GM19239 (cell line): ENCODE measurements at places on chromosomes 12 and 14.

DNA sequence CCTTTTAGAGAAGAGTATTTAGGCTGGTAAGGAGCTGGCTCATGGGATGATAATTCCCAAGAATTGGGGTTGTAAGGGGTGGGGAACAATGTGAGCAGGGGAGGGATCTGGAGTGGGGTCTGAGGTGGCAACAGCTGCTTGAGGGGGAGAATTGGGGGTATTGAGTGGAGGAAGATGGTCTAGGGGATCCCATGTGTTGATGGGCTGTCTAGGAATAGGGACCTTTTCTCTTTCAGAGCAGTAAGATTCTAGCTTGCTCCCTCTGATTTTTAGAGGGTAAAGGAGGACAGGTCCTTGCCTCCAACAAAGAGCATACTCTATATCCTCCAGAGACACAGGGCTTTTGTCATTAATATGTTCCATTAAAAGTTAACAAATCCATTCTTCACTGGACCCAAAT lies 22.4 kb downstream of the CLEC2A start:
- DNase-seq: no peak

- DNase-seq: no peak
Observed at GRCh38 chr14:76919431-76920330, 93.5 kb downstream of the LRRC74A start.

- DNase-seq: no peak
Observed at GRCh38 chr12:103769240-103769945, 71.6 kb downstream of the NT5DC3 start.

DNA sequence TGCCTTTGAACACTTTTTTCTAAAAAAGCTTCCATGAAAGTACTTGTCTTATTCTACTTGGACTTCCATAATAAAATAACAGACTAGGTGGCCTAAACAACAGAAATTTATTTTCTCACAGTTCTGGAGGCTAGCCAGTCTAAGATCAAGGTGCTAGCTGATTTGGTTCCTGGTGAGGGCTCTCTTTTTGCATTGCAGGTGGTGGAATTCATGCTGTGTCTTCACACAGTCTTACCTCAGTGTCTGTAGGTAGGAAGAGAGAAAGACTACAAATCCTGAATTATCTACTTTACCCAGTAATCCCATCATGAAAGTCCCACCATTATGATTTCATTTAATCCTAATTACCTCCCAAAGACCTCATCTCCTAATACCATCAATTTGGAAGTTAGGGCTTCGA lies 356.0 kb downstream of the NAV3 start:
- DNase-seq: no peak

GRCh38 chr12:118830296-118830695 lies 151.0 kb upstream of the SRRM4 start:
- no peak for DNase-seq

DNA sequence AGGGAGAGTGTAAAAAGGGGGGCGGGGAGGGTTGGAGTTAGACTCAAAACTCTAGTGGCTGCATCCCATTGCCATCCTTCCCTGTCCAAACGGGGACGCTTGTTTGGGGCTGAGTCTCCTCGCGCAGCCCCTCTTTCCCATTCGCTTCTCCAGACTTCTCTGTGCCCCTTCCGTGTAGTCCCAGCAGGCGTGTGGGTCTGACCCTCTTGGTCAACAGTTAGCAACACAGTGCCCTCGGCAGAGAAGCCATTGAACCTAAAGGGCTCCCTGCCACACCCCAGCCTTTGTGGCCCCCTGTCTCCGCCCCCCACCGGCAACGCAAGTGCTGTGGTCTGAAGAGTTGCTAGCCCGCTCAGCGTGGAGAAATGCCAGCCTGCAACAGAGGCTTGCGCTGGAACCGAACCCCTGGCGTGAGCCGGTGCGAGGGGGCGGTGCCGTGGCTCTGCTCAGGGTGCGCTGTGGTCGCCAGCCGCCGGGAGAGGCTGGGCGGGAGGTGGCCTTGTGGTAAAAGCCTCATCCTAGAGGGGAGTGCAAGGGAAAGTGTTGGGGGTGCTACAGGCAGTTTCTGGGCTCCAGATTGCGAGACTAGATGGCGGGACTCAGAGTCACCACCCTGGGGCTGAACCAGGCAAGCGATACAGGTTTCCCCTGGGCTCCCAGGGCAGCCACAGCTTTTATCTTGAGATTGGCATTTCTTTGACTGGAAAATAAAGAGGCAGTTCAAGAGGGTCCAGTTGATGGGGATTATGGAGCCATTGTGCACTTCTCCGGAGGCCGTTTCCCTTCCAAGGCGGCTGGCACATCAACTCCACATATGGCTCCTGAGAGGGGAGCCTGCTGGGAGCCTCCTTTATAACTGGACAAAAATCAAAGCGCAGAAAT lies 2.1 kb downstream of the PLXNC1 start:
- peak; percentile 31 for DNase-seq

- DNase-seq: no peak
Observed at GRCh38 chr12:12156116-12156515, 85.4 kb downstream of the BCL2L14 start.

DNA sequence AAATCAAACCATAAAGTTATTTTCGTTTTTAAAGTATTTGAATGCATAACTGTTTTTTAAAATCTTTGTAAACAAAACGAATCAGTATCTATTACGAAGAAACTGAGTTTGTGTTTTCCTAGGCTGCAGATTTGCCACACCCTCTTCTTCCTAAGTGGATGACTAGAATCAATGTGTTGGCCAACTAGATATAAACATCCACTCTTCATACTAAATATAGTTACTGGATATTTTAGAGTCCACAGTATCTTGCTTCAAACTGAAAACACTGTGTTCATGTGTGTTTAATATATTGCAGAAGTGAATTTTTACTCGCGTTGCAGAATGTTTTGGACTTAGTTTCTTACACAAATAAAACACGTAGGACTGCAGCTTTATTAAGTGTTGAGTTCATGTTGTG lies 63.2 kb downstream of the KLHL28 start:
- no peak for DNase-seq

- no peak for DNase-seq
Observed at GRCh38 chr12:121187501-121187900, 22.4 kb upstream of the P2RX4 start.

- DNase-seq: no peak
Observed at GRCh38 chr12:28583701-28584261, 393.5 kb downstream of the CCDC91 start.
